Stimulated activated CD4-positive, alpha-beta T cell treated with anti-CD3 and anti-CD28 coated beads, Interleukin-1b, Interleukin-23, amount 100 ng/mL, for 24 hours (primary cell): ENCODE measurements at places on chromosomes 4 and X.

DNA sequence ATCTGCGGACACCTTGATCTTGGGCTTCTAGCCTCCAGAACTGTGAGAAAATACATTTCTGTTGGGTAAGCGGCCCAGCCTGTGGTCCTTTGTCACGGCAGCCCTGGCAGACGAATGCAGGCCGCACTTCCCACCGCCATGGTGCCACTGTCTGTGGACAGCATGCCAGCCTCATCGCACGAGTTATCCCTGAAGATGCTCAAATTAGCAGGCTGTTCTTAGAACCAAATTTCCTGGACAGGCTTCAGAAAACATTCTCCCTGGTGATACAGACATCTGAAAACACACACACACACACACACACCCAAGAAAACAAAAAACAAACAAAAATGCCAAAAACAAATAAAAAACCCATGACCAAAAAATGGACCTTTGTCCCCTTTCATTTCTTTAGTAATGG is 343.5 kb upstream of the GATB start:
- no peak for DNase-seq

DNA sequence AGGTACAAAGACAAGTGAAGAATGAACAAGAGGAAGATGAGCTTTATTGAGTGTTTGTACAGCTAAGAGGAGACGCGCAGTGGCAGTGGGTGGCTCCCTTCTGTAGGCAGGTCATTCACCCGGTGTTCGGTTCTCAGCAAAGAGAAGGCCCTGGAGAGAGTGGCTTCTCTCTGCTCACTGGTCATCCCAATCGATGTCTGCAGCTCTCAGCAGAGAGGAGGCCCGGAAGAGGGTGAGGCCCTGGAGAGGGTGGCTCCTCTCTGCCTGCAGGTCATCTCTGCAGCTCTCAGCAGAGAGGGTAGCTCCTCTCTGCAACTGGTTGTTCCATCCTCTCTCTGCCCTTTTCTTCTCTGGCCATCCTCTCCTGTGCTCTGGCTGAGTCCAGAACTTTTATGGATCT is 126.5 kb downstream of the UGT8 start:
- no peak for DNase-seq

GRCh38 chrX:42229533-42229932 is 306.2 kb upstream of the CASK start:
- DNase-seq: no peak

- DNase-seq: no peak
Measured at GRCh38 chr4:16597845-16598596, 300.4 kb downstream of the LDB2 start.

- no peak for DNase-seq
Measured at GRCh38 chr4:99356992-99357391, 4.4 kb upstream of the ADH1C start.
